Endothelial cell of umbilical vein (primary cell): ENCODE measurements at places on chromosomes 11 and 22. TPM values are rescaled to one million over a fixed set of nuclear protein-coding genes. Genes with fewer than 3 reads are reported as not detected.

- DNase-seq: peak; percentile 99
These were observed 678 bp upstream of the ZFP91 start for GRCh38 chr11:58578136-58578634.

The SLC22A8 gene
- not detected in 2 replicates for total RNA-seq

The OR5D18 gene
- total RNA-seq: not detected in 2 replicates

The CTSW gene
- total RNA-seq: not detected in 2 replicates

The KMT5B gene
- total RNA-seq: 35.6 and 36.3 TPM in 2 replicates

The CASP5 gene
- not detected in 2 replicates for total RNA-seq

The TRIM51 gene
- total RNA-seq: not detected in 2 replicates

The NCAM1 gene
- total RNA-seq: not detected in 2 replicates
